ENCODE measurements at places on chromosomes 1 and 21. TPM values are rescaled to one million over a fixed set of nuclear protein-coding genes. Genes with fewer than 3 reads are reported as not detected.

DNA sequence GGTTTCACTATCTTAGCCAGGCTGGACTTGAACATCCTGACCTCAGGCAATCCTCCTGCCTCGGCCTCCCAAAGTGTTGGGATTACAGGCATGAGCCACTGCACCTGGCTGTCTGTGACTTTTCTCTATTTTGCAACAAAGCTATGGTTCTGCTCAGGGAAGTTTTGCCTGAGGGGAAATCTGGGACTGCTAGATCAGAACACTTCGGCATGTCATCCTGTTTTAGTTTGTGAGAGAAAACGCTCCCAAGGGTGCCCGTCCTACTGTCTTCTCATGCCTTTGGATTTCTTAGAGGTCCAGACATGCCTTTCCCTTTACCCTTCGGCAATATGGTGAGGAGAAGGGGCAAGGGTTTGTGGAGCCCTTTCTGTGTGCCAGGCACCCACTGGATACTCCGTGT lies 5.6 kb upstream of the CORT start:
- H3K4me1 ChIP-seq = no peaks in the 10 kb centered on the region
- H3K27ac ChIP-seq = no peak overlapping the region
- H3K27me3 ChIP-seq = no peaks in the 10 kb centered on the region
- H3K4me3 ChIP-seq = no peak overlapping the region

DNA sequence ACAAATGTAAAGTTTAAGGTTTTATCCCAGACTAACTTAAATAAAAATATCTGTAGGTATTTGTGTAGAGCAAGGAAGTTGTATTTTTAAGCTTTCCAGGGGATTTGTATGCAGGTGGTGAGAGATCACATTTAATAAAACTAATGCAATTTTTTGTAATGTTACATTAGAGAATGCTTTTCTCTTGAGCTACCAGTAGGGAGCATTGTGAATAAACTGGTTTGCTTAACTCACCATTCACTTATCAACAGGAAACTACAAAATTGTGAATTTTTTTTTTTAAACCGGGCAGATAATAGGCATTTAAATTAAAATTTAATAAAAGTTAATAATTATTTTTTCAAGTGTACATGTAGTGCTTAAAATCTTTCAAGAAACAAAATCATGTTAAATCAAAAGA lies 78.6 kb downstream of the IVNS1ABP start:
- H3K4me1 ChIP-seq = no peaks in the 10 kb centered on the region
- no peaks in the 10 kb centered on the region for H3K36me3 ChIP-seq
- DNase-seq = no peak
- no peaks in the 10 kb centered on the region for H3K27me3 ChIP-seq
- no peak overlapping the region for H3K27ac ChIP-seq
- no peak overlapping the region for H3K4me3 ChIP-seq

TBX19 gene
- 4.5 TPM for total RNA-seq

DNA sequence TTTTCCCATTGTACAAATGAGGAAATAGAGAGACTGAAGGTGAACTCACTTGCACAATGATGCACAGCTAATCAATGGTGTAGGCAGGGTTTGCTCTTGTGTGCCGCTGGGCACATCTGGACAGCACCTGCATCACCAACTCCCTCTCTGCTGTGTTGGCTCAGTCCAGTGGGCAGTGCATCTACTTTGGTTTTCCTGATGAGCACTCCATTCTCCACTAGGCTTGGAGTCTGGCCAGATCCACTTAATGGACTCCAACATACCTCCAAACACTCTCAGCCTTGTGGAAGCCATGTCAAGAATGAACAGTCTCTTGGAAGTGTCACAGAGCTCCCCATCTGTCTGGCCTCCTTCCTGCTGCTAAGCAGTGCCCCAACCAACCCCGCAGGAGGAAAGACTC lies 152.2 kb downstream of the HIVEP3 start:
- DNase-seq = no peak
- no peaks in the 10 kb centered on the region for H3K36me3 ChIP-seq
- no peak overlapping the region for H3K27ac ChIP-seq
- H3K4me3 ChIP-seq = no peak overlapping the region
- H3K4me1 ChIP-seq = peaks cover 65% of the 10 kb centered on the region

HES2 gene
- not detected for total RNA-seq

DNA sequence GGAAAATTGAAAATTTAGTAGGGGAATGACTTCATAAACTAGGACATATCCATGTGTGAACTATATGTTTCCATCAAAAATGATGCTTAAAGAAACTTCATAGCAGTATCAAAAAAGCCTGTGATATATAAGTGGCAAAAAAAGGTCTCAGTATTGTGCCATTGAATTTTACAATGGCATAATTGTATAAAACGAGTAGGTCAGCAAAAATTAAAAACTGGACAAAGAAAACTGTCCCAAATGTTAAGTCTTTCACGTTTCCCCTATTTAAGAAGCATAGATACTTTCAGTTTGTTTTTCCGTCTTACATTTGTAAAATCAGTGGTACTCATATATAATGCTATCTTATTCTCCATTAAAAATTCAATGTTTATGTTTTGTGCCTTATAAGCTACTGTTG lies 43.2 kb downstream of the LRRC8B start:
- no peak overlapping the region for H3K4me3 ChIP-seq
- H3K36me3 ChIP-seq = no peaks in the 10 kb centered on the region
- no peak for DNase-seq
- no peak overlapping the region for H3K27ac ChIP-seq

DNA sequence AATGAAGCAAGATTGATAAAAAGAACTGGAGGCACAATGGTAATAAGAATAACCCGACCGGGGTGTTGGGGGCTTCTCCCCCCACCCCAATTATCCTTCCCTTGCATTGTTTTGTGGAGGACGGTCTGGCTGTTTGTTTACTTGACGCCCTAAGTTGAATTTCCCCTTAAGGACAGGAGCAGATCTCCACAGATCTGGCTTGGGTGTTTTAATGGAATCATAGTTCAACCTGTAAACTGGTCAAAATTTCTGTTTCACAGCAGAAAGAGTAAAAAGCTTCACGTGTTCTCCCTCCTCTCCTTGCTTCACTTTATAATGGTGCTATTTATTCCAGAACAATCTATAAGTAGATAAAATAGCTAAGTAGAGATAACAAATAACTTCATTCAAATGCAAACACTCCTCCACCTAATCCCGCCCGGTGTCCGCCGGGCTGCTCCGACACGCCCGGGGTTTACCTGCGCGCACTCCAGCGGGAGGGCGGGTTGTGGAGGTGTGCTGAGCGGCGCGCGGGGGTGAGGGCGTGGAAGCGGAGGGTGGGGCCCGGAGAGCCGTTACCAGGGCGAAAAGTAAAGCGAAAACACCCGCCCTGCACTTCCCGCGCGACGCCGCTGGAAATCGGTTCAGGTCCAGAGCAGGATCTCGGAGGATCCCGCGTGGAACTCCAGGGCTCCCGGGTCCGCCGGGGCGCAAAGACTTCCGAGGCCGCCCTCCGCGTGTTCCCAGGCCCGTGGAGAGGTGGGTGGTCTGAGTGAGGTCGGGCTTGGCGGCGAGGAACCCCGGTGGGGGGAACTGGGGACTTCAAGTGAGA lies 2.0 kb upstream of the ATF3 start:
- no peak overlapping the region for H3K27ac ChIP-seq
- peak overlapping the region; percentile 71 for H3K4me3 ChIP-seq
- H3K4me1 ChIP-seq = peaks cover 29% of the 10 kb centered on the region
- DNase-seq = peak; percentile 83

EXTL1 gene
- 7.1 TPM for total RNA-seq

DNA sequence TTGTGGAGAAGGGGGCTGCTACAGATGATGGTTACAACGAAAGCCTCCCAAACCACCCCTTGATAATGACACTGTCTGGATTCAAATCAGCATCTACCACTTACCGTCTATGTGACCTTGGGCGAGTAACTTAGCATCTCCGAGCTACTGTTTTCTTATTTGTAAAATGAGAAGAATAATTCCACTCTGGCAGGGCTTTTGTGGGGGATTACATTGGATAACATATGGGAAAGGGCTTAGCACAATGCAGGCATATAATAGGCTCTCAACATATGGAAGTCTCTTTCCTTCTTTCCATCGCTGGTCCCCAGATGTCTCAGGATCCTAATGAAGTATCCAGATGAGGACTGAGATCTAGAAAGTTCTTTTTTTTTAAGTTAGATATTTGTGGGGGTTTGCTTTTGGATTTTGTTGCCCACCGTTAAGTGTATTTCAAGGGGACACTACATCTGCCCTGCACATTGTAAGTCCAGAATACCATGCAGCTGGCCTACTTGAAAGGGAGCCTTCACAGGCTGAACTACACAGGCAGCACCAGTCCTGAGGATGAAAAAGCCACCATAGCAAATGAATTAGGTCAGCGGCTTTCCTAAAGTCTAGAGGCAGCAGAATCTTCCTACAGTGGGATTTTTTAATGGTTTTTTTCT lies 172.2 kb upstream of the IRF2BP2 start:
- H3K27me3 ChIP-seq = peaks cover 26% of the 10 kb centered on the region
- peaks cover 10% of the 10 kb centered on the region for H3K4me1 ChIP-seq
- H3K4me3 ChIP-seq = no peak overlapping the region
- DNase-seq = no peak
- H3K27ac ChIP-seq = no peak overlapping the region

OR6Y1 gene
- not detected for total RNA-seq

DNA sequence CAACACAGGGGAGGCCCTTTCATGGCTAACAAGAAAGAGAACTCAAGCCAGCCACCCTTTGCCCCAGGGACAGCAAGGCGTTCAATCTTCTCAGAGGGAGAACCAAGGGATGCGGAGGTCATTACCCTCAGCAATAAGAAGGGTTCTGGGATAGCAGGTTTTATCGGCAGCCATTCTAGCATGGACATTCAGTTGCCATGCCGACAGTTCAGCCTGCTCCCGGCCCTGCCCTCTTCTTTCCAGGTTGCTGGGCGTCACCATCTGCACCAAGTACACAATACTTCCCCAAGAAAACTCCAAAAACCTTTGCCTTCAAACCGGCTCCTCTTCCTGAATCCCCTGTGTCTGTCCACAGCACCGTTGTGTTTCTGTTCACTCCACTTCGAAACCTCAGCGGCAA lies 47.1 kb downstream of the SYT2 start:
- H3K4me3 ChIP-seq = no peak overlapping the region
- no peaks in the 10 kb centered on the region for H3K36me3 ChIP-seq
- no peak overlapping the region for H3K27ac ChIP-seq
- H3K4me1 ChIP-seq = no peaks in the 10 kb centered on the region
- H3K27me3 ChIP-seq = peaks cover 64% of the 10 kb centered on the region

DNA sequence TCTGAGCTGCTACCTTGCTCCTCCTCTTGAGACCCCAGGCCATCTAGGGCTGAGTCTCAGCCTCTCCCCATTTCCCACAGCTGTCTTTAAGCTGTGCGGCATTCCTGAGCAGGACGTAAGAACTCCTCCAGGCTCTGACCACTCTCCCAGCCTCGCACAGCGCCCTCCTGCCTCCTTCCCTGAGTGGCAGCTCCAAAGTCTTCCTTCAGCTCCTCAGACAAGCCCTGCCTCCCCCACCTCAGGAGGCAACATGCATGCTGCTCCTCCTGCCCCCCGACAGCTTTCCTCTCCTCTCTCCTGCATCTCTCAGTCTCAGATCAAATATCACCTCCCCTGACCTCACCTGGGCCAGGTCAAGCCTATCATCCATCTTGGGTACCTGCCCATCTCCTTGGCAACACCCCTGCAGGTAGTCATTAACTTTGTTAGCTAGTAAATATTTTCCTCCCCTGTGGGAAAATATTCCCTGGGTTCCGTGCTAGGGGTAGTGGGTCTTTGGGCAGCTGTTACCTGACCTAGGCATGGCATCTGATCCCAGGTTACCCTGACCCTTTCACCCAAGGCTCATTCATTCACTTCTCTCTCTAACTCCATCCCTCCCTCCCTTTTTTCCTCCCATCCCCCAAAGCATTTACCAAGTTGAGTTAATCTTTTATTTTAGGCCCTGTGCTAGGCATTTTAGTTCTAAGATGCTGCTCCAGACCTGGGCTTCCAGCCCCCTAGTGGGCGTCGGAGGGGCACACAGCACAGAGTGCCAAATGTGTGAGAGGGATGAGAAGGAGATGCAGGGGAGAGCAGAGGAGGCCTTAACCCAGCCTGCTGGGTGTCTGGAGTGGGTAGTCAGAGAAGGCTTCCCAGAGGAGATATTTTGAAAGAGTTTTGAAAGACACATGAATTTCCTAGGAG lies 419.9 kb downstream of the PTPRU start:
- H3K27ac ChIP-seq = no peak overlapping the region
- H3K27me3 ChIP-seq = no peaks in the 10 kb centered on the region
- DNase-seq = no peak
- H3K4me3 ChIP-seq = no peak overlapping the region
- no peaks in the 10 kb centered on the region for H3K4me1 ChIP-seq

OR2T11 gene
- total RNA-seq = 0.25 TPM

DNA sequence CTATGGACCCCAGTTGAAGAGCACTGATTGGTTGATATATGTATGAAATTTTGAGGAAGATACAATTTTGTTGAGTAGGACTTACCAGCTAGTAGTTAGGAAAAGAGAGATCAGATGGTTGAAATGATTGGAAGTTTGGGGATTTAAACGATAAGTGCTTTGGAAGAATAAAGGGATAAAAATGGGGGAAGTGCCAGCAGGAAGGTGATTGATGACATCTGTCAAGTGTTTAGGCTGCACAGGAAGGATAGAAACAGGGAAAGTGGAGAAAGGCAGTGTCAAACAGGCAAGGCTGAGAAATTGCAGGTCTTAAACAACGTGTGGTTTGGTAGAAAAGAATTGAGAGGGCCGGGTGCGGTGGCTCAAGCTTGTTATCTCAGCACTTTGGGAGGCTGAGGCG lies 22.3 kb downstream of the PDC start:
- no peak overlapping the region for H3K4me3 ChIP-seq
- DNase-seq = no peak
- no peaks in the 10 kb centered on the region for H3K27me3 ChIP-seq
- H3K27ac ChIP-seq = no peak overlapping the region
- H3K36me3 ChIP-seq = no peaks in the 10 kb centered on the region

ALPL gene
- total RNA-seq = 125 TPM

IL22RA1 gene
- not detected for total RNA-seq

- no peak overlapping the region for H3K4me3 ChIP-seq
- no peak for DNase-seq
- H3K4me1 ChIP-seq = no peaks in the 10 kb centered on the region
- no peak overlapping the region for H3K27ac ChIP-seq
These were observed 45.3 kb upstream of the PLPPR4 start for GRCh38 chr1:99218999-99219398.

GRCh38 chr1:40780678-40781607 lies 2.6 kb upstream of the KCNQ4 start:
- DNase-seq = no peak
- no peak overlapping the region for H3K27ac ChIP-seq
- peaks cover 14% of the 10 kb centered on the region for H3K27me3 ChIP-seq
- H3K4me3 ChIP-seq = no peak overlapping the region
- peaks cover 25% of the 10 kb centered on the region for H3K4me1 ChIP-seq

FCRL1 gene
- total RNA-seq = 158 TPM

Data from spleen (tissue), 13 donors.